ENCODE measurements at places on chromosomes 4 and X.

GRCh38 chrX:1002611-1003010 lies 209.8 kb downstream of the CRLF2 start:
- no peak for DNase-seq

DNA sequence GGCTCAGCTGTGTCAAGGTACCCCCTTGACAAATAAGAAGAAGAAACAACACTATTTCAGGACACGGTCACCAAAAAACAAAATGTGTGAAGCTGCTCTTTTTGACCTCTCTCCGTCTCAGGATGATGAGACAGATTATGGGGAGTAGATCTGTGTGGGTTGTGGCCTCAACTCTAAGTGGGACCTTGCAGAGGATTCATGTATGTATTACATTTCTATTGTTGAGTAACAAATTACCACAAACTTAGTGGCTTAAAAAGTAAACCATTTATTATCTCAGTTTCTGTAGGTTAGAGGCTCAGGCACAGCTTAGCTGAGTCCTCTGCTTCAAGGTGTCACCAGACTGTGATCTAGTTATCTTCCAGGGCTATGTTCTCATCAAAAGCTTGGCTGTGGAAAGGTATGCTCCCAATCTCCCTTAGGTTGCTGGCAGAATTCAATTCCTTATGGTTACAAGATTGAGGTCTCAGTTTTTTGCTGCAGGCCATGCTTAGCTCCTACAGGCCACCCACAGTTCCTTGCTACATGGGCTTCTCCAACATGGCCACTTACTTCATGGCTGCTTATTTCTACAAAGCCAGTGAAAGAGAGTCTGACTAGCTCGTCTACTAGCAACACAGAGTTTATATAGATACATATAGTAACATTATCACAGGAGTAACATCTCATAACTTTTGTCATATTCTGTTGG lies 28.1 kb downstream of the DGKK start:
- no peak for DNase-seq

DNA sequence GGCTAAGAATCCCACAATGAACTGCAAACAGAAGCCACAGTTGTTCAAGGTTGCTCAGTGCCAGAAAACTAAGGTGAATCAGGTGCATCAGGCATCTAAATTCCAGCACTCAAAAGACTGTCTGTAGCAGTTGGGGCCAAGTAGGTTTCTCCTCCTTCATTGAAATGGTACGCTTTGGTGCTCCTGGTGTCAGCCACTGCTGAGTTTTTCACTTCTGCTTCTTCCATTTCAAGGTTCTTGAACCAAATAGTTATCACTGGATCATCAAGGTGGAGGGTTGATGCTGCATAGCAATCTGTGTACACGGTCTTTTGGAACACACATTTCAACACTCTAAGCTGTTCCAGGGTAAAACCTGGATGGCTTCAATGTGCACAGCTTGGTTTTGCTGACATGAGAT lies 74.4 kb downstream of the TMA16 start:
- no peak for DNase-seq

GRCh38 chr4:151485541-151486131 lies 76.7 kb downstream of the FHIP1A start:
- no peak for DNase-seq

DNA sequence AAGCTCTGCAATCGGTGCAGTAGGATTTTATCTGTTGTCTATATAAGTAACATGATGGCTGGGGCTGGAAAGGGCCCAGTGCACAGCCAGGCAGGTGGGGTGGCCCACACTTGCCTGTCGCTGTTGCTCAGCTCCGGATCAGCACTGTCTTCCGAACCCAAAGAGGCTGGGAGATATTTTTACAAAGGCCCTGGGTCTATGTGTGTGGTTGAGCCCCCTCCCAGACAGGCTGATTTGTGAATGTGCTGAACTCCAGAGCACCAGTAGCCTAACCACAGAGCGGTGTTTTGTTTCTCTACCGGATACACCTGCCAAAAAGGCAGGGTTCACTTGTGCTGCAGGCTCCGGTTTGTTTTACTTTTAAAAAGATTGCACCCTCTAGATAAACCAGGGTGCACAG lies 33.5 kb upstream of the CHRNA9 start:
- no peak for DNase-seq

DNA sequence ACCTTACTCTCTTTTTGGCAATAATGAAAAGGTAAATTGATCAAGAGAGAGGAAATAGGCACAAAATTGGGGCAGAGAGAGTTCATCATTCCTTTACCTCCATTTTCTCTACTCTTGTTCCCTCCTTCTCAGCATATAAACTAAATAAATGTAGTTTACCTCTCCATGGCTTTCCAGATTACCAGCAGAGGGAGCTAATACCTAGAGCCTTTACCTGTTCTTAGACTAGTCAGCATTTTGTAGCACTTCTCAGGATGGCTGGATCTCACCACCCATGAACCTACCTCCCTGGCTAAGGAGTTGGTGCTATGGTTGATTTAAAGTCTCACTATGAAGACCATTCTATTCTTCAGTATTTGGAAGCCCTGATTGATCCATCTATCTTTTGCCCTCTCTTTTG lies 15.7 kb downstream of the OFD1 start:
- no peak for DNase-seq

DNA sequence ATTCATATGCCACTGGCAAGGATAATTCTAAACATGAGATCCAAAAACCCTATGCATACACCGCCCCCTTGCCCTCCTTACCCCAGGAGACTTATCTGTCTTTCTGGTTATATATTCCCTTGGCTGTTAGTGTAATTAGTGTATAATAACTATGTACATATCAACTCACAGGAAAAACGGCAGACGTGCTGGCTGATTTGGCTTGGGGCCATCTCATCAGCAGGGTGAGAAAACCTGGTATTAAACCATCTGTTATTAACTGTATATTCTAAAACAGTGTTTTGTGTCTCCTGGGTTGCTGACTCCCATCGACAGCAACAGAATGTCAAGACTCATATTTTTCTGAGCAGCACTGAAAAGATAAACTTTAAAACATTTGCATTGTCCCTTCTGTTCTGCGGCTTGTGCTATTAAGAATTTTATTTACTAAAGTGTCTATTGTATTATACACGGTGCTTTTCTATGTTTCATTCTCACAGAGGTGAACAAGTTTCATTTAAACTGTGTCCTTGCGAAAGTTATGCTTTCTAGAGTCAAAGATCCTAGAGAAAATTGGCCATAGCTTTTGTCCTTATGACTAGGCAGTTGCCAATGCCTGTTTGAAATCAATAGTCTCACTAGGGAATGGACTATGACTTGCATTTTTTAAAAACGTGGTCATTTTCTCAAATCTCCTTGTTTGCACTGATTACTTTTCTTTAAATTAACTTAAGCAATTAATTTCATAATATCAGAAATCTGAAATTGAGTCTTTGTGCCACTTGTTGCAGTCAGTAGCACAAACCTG lies 211.5 kb upstream of the MID1 start:
- DNase-seq, result no peak

- no peak for DNase-seq
These were observed 83.2 kb upstream of the USP9X start for GRCh38 chrX:41002026-41002425.

DNA sequence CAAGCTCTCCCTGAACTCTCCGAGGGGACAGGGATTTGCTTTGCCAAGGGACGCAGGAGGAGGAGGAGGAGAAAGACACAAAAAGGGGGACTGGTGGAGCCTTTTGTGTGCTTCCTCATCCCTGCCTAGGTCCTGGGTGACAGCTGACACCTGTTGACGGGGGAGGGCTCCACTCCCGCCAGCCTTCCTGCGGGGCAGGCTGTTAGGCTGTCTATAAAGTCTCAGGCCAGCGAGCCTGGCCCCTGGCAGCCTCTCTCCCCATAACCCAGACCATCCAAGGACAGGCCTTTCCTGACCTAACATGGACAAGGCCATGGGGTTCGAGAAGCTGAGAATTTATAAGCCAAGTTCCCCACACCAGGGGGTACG lies 832 bp upstream of the EVC2 start:
- DNase-seq, result no peak

GRCh38 chr4:124025428-124025827 lies 628.8 kb downstream of the SPRY1 start:
- DNase-seq, result no peak

GRCh38 chr4:101761405-101761804 lies 29.1 kb upstream of the BANK1 start:
- DNase-seq, result no peak

DNA sequence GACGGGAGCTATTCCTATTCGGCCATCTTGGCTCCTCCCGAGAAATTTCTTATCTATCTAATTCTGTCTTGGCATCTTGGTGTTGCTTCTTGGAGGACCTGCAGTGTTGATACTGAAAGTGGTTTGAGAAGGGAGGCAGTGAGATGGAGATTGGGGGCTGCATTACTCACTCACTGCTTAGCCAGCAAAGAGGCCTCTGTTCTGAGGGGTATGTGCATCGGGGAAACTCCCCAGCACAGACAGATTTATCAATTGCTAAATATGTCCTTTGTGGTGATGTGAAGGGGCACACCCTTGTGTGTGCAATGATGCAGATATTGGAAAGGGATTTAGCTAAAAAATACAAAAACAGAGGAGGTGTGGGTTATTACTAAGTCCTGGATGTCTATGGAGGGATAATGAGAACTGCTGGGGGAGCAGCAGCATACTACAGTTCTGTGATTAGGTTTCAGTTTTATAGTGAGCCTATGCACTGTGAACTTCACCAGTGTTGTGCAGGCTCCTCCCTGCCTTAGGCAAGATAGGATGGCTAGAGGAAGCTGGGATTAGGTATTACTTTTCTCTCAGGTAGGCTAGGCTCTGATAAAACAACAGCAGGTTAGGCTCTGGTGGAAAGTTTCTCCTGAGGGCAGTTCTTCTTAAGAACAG lies 279.0 kb downstream of the HS3ST1 start:
- DNase-seq, result no peak

DNA sequence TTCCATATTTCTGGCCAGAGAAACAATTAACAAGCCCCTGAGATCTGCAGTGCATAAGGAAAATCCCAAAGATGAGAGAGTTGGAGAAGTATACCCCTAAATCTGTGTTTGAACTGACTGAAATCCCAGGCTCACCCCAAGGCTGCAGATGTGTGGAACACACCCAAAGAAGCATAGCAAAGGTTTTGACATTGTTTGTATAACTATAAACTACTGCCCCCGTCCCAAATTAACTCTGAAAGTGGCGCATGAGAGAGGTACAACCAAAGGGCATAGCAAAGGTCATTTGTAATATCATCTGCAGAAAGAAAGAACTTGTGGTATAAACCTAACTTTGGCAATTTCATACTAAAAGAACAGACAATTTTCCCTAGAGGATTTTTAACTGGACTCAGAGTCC lies 157.9 kb downstream of the DCAF12L1 start:
- no peak for DNase-seq

GRCh38 chr4:74656596-74656995 lies 137.7 kb downstream of the BTC start:
- no peak for DNase-seq

DNA sequence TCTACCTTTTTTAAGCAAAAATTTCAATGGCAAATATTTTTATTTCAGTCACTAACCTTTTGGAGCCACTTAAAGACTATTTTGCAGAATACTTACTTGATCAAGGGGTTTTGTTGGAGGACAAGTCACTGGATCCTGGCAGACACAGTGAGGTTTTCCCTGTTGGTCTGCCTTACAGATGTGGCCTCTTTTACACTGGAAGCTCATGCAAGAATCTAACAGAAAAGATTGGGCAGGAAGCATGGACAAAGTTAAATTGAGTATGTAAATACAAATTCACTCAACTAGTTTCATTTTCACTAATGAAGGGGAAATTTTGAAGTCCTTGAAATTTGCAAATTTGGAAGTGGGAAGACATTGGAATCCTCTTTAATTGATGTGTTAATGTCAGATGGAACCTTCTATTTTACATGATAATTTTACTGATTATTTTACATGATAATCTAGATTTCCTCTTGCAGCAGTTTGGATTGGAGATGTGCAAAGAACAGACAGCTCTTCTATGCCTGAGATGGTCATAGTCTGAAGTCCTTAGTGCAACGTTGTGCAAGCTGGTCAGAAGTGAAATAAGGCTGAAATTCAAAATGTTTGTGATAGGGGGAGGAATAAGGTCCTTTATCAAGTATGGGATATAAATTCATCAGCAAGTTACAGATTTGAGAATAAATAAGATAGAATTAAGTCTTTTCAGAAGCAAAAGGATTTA lies 38.4 kb downstream of the SPARCL1 start:
- no peak for DNase-seq

GRCh38 chr4:22348410-22348809 lies 167.5 kb downstream of the ADGRA3 start:
- no peak for DNase-seq

GRCh38 chr4:143344041-143344440 lies 7.4 kb downstream of the GAB1 start:
- DNase-seq, result no peak

DNA sequence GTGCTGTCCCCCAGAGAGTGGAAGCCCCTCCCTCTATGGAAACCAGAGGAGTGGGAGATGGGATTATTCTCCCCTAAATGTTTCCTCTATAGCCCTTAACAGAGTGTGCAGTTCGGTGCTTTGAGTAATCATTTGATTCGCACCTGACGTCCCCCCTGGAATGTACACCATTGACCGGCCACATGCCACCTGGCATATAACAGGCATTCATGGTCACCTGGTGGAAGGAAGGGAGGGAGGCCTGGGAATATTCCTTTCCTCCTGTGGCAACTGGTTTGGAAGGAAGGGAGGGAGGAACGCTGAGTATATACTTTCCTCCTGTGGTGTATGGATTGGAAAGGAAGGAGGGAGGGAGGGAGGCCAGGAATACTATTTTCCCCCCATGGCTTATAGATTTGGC lies 77.2 kb downstream of the CRMP1 start:
- no peak for DNase-seq

- DNase-seq, result no peak
These were observed 1.8 kb downstream of the DKK2 start for GRCh38 chr4:107034091-107034995.

DNA sequence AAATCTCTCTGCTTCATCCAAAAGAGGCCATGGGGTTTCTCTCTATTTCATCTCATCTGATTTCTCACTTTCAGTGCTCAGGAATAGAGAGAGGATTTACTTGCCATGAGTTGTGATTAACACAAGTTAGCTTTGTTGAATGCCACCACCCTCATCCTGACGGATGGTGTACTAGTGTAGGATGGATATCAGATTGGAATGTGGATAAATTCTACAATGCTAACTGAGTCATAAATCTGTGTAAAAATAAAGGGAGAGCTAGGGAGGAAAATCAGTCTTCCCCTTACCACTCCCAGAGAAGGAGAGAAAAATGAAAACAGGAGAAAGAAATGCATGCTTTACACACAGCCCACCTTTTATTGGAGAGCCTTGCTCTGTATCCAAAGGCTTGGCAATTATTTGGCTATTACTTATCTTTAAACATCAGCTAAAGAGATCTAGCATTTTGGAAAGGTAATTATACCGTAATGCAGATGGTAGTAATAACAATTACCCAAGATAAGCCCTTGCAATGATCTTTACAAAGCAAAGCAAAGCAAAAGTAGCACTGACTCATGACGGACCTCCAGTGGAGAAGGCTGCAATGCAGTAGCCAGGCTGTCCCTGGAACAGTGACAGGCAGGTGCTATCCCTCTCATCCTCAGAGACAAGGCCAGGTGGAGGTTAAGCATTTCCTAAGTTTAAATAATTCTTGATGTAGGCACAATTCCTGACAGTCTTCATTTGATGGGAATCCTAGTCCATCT lies 306.3 kb upstream of the PPARGC1A start:
- DNase-seq, result no peak
